ENCODE measurements at places on chromosomes 1 and 21. TPM values are rescaled to one million over a fixed set of nuclear protein-coding genes. Genes with fewer than 3 reads are reported as not detected.

Gene SYTL1
- not detected for total RNA-seq

Gene GIPC2
- 0.51 TPM for total RNA-seq

DNA sequence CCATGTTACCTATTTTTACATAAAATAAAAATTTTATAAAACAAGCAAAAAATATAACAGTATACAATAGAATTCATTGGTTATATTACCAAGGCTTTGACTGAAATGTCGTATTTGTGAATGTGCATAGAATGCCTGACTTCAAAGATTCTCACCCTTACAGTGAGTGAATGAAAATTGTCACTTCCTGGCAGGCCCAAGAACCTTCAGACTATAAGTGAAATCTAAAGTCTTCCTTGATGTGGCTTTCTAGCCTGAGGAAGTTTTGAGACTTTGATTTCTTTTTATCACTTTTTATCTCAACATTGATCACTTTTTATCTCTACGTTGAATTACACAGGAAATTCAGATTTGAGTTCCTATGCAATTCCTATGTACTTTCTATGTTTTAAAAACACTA, 104.7 kb upstream of the KIAA0040 start:
- DNase-seq = no peak

DNA sequence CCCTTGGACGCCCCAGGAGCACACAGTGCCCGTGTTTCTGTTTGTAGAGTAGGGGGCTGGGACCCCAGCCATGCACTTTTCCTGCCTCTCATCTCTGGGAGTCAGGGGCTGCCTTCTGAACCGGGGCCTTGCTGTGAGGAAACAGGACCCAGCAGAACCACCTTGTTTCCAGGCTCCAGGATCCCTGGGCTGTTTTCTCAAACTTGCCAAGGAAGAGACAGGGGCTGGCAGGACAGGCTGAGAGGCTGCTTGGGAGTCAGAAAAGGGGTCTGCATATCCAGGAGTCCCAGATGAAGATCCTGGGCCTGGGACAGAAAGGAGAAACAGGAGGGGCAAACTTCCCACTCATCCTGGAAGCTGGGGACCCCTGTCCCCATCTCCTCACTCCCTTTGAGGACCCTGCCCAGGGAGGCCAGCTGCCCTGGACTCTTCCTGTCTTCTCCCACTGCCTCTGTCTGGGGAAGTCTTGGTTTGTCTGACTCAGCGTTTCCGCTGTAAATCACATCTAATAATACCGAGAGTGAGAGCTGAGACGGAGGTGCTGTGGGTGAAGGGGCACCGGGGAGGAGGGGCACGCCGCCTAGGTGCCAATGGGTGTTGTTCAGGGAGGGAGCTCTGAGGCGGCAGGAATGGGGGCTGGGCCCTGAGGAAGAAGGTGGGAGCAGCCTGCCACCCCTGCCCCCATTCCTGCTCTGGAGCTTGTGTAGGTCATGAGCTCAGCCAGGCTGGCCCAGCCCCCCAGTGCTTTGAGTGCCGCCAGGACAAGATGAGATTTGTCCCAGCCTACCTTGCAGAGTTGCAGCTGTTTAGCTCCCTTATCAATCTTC, 16.7 kb downstream of the POU3F1 start:
- DNase-seq = peak; percentile 82

DNA sequence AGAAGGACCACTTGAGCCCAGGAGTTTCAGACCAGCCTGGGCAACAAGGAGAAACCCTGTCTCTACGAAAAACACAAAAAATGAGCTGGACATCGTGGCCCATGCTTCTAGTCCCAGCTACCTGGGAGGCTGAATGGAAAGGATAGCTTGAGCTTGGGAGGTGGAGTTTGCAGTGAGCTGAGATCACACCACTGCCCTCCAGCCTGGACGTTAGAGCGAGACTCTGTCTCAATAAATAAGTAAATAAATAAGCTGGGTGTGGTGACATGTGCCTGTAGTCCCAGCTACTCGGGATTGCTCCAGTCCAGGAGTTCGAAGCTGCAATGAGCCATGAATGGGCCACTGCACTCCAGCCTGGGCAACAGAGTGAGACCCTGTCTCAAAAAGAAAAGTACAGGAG, 3.6 kb downstream of the AKR1A1 start:
- no peak for DNase-seq

- no peak for DNase-seq
These were observed 58.6 kb downstream of the MDM4 start for GRCh38 chr1:204574865-204575163.

DNA sequence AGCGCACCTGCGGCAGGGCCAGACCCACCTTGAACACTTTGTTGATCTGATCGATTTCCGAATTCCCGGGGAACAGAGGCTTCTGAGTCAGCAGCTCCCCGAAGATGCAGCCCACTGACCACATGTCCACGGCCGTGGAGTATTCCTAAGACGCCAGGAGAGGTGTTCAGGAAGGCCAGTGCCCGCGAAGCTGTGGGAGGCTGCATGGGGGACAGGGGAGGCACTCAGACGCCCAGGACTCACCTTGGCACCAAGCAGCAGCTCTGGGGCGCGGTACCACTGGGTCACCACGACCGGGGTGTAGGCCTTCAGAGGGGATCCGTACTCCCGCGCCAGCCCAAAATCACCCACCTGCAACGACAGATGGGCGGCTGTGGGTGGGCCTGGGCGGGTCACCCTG, 11.2 kb upstream of the SLC35E2B start:
- DNase-seq = no peak

GRCh38 chr21:34602061-34602460, 12.9 kb downstream of the RCAN1 start:
- no peak for DNase-seq

GRCh38 chr1:183632964-183633363, 2.6 kb downstream of the ARPC5 start:
- peak; percentile 18 for DNase-seq

DNA sequence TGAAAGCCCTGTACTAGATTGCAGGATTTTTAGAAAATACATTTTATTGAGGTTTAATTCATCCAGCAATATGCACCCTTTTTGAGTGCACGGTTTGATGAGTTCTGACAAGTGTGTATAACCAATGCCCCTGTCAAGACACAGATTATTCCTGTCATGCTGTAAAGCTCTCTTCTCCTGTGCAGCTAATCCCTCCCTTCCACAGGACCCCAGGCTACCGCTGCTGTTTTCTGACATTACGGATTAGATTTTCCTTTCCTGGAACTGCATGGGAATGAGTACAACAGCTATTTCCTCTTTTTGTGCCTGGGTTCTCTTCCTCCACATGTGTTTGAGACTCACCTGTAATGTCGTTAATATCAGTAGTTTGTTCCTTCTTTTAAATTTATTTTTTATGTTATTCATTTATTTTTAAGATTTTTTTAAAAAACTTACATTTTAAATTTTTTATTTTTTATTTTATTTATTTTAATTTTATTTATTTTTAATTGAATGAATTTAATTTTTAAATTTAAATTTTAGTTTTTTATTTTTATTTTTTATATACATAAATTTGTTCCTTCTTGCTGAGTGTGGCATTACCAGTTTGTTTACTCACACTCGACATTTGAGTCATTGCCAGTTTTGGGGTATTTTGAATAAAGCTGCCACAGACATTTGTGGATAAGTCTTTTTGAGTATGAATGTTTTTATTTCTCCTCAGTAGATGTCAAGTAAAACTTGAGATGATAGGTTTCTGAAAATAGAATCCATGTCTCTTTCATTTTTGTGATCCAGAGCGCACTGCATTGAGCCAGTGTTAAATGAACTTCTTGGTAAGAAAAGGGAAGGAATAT, 79.0 kb upstream of the B3GALT5 start:
- DNase-seq = no peak

GRCh38 chr1:36880155-36881067, 153.9 kb downstream of the GRIK3 start:
- no peak for DNase-seq

GRCh38 chr1:220787069-220787619, 431 bp downstream of the MTARC1 start:
- DNase-seq = no peak

DNA sequence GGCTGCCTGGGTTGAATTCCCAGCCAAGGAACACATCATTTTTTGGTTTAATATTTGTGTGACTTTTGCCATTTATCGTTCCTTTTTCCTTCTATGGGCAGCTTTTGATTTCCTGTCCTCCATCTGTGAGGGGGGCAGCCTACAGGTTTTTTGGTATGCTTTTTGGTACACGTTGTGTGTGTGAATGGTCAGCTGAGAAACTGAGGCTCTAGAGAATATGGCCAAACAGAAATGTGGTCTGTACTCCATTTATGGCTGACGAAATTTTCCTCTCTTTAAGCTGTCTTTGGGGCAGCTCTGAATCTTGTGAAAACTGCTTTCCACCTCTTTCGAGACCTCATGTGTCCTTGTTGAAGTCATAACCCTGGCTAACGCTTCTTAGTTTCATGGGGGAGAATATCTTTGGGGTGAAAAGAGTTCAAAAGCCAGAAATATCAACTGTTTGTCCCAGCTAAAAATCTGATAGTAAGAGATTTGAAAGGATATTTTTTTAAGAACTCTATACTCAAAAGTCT, 26.6 kb downstream of the NRDC start:
- DNase-seq = no peak

GRCh38 chr21:42219606-42220137, 732 bp downstream of the ABCG1 start:
- DNase-seq = peak; percentile 28

DNA sequence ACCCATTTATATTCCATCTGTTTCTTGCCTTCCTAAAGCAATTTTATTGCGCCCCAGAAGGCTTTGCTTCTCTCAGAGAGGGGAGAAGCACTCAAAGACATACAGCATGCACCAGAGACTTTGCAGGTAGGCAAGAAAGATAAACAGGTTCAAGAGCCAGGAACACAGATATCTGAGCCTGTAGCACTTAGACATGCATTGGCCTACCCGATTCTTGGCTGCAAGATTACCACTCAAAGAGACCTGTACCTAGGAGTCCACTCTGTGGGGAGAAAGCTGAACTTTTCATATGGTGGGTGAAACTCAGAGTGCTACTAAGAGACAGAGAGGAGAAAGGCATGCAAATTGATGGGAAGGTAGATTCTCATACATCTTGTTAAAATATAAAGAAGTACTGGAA, 609.4 kb upstream of the PKN2 start:
- DNase-seq = no peak

DNA sequence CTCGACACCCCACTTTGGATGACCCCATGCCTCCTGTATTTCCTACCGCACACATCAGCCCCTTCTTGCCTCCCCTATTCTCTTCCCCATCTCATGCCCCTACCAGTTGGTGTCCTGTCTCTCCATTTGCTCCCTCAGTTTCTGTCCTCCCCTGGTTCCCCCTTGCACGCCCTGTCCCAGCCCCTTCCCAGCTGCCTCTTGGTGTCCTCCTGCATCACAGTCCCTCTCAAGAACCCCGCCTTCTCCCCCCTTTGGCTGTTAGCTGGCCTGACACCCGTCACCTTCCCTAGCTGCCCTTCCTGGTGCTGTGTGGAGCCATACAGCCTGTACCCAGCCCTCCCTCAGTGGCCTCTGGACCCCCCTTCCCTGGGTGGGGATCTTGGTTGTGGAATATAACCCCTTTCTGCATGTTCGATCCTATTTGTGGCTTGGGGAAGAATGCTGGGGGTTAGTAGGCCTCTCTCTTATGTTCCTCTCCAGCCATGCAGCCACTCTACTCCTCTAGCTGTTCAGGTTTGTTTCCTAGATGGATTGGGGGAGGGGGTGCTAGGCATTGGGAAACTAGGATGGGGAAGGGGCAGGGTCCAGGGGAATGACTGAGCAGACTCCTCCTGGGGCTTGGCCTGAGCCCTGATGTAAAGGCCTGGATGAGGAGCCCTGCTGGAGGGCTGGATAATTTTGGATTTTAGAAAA, 41.4 kb upstream of the NFASC start:
- peak; percentile 34 for DNase-seq

DNA sequence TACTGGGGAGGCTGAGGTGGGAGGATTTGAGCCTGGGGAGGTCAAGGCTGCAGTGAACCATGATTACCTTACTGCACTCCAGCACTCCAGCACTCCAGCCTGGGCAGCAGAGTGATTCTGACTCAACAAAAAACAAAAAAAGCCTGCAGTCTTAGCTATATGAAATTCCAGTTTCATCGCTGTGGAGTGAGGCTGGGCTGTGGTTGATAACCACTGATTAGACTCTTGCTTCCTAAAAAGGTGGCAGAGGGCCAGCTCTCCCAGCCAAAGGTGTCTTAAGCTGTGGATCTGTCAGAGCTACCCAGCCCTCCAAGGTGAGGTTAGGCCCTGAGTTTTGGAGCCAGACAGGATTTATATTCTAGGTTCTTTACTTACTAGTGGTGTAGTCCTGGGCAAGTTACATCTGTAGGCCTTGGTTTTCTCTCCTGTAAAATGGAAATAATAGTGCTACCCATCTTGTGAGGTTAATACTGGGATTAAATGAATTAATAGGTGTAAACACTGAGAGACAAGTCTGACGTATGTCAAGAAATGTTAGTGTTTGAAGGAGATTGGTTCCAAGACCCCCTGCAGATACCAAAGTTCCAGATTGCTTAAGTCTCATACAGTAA, 35.9 kb downstream of the TMCC2 start:
- peak; percentile 34 for DNase-seq

GRCh38 chr1:202599669-202600431, 110.4 kb downstream of the SYT2 start:
- peak; percentile 89 for DNase-seq

DNA sequence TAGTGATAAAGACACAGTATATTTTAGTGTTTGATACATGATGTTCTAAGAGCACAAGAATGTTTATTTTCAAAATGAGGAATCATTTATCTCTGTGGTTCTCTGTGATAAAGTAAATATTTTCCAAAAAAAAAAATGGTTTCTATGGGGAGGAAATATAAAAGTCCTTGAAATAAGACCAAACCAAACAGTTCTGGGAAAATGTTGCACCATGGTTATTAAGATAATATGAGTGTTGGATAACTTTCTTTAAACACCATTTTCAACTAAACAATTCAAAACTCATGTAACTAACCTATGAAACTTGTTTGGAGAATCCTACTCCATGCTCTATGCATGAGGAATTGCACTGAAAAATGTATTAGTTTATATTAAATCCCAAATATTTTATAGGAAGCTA, 184.6 kb downstream of the KCNT2 start:
- DNase-seq = no peak

DNA sequence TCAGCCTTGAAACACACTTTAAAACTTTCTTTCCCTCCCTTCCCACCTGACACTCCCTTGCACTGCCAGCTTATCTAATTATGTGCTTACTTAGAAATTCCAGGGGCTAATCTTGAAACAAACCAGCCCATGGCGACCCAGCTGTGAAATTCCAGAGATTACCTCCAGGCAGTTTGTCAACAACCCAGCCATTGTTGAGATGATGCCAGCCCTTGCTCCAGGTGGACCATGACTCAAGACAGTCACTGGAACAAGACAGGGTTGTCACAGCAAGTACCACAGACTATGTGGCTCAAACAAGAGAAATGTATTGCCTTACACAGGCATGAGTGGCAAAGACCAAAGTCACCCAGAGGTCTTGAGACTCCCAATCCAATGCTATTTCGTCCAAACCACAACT, 7.9 kb downstream of the FYB2 start:
- no peak for DNase-seq

- DNase-seq = no peak
These were observed 533 bp upstream of the PLA2G2E start for GRCh38 chr1:19923953-19924346.

DNA sequence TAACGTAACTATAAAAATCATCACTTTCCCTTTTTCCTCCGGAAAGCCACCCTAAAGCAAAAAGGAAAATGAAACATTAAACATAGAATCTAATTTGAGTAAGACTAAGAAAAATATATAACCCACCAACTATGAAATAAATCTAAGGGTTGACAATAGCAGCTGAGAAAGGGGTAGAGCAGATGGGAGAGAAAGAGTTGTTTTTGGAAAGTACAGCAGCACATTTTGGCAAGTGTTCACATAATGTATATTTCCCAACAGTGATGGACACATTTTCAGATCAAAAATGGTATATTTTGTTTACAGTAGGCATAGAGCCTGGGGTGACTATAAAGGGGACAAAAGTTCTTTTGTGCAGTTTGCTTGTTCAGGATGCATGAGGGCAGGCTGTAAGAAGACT, 1287.4 kb upstream of the B3GALT2 start:
- DNase-seq = no peak

All from GM23248 (cell line).